ENCODE measurements at places on chromosomes 6 and 20.
A peak's percentile ranks its signal among the peaks of the same experiment; 100 is the strongest.

DNA sequence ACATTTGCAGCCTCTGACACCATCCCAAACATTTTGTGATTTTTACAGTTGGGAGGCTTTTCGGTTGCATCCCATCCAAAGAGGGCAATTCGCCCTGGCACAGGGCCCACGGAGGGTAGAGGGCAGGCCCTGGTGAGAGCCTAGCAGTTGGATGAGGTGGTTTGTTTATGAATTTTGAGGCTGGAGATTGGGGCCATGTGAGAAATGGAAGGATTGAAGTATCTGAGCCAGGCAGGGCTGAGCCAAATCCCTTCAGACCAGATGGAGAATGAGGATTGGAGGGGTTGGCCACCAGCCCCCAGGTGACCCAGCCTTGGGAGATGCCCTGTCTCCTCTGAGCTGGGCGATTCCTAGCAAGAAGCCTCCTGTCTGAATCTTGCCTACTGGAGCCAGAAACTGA, 52.6 kb upstream of the CCDC167 start:
- no peak for DNase-seq

DNA sequence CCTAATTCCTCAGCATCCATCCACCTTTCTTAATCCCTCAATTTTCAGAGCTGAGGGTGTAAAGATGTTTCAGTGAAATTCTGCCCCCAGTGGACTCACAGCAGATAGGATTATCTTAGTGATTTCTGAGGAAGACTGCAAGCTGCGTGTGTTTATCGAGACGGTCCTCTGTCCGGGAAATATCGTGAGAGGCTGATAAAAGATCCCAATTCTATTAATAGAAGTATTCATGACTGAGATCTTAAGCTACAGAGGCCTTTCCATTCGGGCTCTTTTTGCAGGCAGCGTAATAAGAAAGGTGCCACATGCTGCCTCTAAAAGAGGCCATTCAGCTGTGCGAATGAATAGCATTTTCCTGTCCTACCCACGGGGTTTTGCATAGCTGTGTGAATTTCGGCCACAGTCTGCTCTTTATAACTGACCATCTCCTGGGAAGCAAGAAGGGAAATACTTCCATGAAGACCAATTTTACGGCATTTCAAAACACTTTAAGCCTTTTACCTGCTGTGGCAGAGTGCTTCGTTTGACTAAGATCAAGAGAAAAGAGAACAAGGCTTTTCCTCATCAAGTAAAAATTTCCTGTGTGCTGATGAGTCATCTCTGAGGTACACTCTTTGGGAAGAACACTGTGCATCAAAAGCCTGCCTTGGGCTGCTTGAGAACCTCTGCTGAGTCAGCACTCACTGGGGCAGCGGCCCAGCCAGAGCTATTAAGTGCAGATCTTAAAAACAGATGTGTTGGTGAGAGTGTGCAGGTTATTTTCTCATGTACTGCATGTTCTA, 208.8 kb downstream of the ARHGAP18 start:
- DNase-seq = no peak

GRCh38 chr20:63979229-63979556, 249 bp downstream of the SAMD10 start:
- DNase-seq = no peak

GRCh38 chr6:118971682-118972081, 36.7 kb upstream of the MCM9 start:
- DNase-seq = no peak

DNA sequence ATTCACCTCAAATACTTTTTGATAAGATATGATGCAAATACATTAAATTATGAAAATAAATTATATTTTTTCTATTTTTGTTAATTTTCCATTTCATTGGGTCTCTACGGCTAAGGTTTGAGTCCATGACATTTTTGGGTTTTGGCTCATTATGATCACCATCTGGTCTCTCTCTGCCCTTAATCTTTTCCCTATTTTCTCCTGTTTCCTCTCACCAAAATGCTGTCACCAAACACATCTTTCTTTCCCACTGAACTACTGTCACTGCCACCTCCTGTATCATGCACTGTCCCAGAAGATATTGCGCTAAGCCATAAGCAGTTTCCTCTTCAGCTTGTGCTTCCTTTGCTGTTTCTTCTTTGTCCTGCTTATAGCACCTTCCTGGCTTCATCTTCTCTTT, 42.0 kb upstream of the OGFRL1 start:
- no peak for DNase-seq

GRCh38 chr6:159493231-159493897, 199.7 kb downstream of the SOD2 start:
- DNase-seq = no peak

DNA sequence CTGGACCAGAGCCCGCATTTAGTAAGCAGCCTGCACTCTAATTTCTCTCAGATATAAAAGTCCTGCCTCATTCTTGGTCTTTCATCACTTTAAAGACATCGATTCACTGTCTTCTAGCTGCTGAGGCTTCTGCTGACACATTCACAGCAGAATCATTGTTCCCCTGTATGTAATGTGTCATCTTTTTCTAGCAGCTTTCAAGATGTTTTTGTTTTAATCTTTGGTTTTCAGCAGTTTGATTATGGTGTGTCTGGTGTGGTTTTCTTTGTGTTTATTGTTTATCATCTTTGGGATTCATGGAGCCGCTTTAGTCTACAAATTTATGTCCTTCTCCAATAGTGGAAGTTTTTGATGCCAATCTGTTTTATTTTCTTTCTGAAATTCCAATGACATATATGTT, 157.3 kb upstream of the STMND1 start:
- DNase-seq = no peak

DNA sequence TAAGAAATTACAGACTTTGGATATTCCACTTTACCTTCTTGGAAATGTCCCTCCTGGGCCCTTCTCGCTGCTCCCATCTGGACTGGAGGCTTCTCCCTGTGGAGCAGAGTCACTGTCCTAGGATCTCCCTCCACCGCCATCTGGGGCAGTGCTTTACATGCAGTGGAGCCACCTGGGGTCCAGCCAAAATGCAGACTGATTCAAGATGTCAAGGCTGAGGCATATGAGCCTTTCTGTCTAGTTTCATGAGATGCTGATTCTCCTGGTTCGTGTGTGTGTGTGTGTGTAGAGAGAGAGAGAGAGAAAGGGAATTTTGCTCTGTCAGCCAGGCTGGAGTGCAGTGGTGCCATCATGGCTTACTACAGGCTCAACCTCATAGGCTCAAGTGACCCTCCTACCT, 14.9 kb downstream of the MICA start:
- DNase-seq = no peak

DNA sequence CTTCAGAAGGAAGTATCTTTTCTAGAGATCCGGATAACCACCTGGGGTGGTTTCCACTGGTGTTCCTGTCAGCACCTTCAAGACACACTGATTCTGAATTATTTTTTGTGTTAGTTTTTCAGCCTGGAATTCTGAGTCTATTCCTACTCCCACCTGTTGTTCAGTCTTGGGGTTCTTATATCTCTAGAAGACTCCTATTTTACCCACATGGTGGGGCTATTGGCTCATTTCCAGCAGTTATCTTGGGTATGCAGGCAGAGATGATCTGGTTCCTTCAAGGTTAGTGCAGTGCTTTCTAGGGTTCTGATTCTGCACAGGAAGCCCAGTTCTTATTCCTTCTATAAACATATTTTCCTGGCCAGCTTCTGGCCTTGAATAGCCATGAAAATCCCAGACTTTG, 175.6 kb upstream of the PDE7B start:
- DNase-seq = peak; percentile 31

GRCh38 chr6:137171824-137172733, 1.4 kb downstream of the IL22RA2 start:
- no peak for DNase-seq

GRCh38 chr6:37088897-37089296, 81.1 kb upstream of the PIM1 start:
- DNase-seq = no peak

DNA sequence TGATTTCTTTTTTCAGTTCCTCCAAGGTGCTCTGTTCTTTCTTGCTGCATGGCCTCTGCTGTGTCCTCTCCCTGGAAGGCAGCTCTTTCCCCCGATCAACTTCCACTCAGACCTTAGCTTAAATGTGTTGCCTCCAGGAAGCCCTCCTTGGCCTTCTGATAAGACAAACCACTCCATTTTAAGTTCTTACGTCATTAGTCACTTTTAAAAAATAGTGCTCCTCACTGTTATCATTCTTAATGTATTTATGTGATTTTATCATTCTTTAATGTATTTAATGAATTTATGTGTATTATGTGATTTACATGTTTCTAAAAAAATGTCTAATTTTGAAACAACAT, 12.2 kb upstream of the MANBAL start:
- no peak for DNase-seq

- DNase-seq = no peak
Measured at GRCh38 chr6:17427062-17427461, 33.7 kb downstream of the CAP2 start.

DNA sequence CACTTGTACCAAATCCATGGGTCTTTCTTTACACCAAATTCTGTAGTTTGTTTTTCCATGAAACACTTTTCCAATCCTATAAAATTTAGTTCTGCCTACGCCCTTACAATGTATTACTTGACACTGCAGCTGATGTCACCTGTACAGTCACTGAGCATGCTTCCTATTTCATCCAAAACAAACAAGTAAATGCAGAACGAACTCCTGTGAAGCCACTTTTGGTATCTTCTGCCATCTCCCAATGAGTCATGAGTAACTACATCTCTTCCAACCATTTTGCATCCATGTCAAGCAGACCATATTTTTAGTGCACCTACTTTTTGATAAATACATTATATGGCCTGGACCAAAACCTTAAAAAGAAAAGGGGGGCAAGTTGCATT, 42.4 kb downstream of the HDDC2 start:
- DNase-seq = no peak

- DNase-seq = peak; percentile 16
Measured at GRCh38 chr6:137705160-137706082, 161.6 kb upstream of the TNFAIP3 start.

DNA sequence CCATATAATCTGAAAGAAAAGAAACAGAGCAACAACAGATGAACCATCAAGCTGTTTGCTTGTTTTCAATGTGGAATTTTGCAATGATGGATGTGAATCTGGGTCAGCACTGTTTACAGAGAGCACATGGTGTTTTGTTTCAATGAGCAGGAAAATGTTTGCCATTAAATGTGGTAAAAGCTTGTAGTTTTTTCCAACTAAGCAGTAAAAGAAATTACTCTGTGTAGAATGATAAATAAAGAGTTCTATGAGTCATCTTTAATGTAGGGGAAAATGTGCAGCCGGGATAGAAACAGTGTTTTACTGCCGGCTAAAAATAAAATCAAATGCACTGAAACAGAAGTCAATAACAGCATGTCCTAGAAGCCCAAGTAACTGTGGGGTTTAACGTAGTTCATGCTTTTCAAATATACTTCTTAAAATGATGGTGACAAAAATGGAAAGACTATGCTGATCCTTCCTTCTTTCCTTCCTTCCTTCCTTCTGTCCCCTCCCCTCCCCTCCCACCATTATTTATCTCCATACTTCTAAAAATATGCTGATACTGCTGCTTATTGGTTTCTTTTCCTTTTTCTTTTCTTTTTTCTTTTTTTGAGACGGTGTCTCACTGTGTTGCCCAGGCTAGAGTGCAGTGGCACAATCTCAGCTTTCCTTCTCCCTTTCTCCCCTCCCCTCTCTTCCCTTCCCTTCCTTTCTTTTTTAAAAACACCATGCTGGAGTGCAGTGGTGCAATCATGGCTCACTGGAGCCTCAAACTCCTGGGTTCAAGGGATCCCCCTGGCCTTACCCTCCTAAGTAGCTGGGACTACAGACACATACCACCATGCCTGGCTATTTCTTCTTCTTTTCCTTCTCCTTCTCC, 6.3 kb upstream of the NAA20 start:
- DNase-seq = no peak

- no peak for DNase-seq
Measured at GRCh38 chr6:50369996-50370395, 320.3 kb upstream of the DEFB112 start.

GRCh38 chr6:70421509-70421908, 8.2 kb downstream of the FAM135A start:
- no peak for DNase-seq

DNA sequence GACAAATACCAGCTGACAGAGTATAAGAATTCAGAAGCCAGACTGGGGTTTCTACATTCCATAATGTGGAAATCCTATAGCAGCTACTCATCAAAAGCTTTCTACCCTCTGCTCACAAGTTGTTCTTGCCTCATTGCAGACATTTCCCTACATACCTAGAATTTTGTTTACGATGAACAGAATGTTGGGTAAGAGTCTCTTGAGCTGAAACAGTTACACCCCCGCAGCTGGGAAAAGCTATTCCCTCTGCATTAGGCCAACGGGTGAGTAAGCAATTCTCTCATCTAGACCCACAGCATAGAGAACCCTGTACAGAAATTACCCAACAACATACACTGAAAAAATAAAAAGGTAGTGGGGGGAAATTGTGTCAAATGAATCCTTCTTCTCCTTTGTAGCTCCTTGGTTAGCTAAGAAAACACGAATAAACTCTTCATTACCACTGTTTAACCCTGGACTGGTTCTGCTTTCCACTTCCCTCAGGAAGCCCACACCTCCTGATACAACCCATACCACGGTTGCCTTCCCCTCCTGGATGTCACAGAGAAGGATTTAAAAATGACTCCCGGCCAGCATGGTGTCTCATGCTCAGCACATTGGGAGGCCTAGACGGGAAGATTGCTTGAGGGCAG, 215.0 kb upstream of the SHLD1 start:
- DNase-seq = no peak

DNA sequence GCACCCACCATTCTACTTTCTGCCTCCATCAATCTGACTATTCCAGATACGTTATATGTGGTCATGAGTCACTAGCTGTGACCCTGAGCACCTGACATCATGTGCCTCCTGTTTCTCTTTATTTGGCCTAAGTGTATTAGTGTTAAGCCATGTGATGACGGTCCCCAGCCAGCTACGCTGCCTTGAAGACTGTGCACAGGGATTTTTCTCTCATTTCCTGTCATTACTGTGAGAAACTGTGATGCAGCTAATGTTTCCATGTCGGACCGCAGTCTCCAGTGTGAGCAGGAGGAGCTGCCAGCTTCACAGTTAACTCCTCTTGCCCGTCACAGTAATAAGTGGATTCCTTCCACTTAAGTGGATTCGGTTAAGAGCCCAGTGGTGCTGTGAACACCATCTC, 9.9 kb upstream of the SPATS1 start:
- DNase-seq = no peak

GRCh38 chr6:168099201-168100010, 20.4 kb upstream of the FRMD1 start:
- DNase-seq = no peak

GRCh38 chr6:9657994-9658393, 756.9 kb downstream of the TFAP2A start:
- DNase-seq = no peak

GRCh38 chr6:80605165-80605989, 498.9 kb downstream of the BCKDHB start:
- DNase-seq = peak; percentile 45

- DNase-seq = no peak
Measured at GRCh38 chr6:161596807-161597520, 323.1 kb upstream of the AGPAT4 start.
